ENCODE measurements at places on chromosomes 7 and 10.

- DNase-seq: no peak
These were observed 66.9 kb downstream of the CFAP46 start for GRCh38 chr10:132875435-132875834.

DNA sequence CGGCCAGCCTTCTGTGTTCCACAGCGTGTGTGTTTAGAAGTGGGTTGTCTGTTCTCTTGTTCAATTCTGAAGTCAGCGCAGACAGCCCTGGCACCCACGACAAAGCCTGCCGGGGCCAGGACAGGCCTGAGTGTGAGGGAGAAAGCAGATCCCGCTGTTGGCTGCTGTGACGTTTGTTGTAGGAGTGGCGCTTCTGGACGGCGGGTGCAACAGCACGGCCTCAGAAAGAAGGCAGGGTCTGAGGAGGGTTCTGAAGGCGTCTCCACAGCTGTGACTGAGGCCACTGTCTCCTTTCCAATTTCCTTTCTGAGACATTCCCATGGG, 76.2 kb downstream of the VIPR2 start:
- no peak for DNase-seq

GRCh38 chr10:90560331-90560730, 297.5 kb downstream of the HTR7 start:
- DNase-seq: no peak

GRCh38 chr10:10138685-10139084, 879.0 kb upstream of the CELF2 start:
- peak; percentile 18 for DNase-seq

DNA sequence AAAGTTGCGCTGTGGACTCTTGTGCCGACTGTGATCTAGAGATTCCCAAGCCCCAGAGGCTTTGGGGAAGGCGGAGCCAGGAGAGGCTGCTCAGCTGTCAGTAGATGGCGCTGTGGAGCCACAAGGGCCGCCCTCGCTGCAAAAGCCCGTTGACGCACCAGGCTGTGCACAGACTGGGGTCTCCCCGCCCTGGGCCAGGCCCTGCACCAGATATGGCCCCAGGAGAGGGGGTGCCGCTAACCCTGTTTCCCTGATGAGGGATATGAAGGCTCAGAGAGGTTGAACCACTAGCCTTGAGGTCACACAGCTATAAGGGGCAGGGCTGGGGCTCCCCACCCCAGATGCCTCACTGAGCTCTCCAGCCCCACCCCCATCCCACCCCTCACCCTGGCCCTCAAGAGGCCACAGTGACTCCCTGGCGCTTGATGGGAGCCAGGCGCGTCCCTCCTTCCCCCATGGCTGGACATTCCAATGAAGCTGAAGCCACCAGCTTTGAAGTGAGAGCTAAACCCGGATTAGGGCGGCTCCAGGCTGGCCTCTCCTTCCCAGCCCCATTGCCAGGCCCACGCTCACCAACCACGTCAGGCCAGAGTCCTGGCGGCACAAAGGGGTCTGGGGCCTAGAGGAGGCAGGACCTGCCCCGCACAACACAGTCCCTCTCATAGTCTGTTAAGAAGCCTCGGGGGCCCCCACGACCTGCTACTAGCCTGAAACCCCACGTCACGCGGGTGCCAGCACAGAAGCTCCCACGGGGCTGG, 26.4 kb downstream of the MYL10 start:
- peak; percentile 62 for DNase-seq

DNA sequence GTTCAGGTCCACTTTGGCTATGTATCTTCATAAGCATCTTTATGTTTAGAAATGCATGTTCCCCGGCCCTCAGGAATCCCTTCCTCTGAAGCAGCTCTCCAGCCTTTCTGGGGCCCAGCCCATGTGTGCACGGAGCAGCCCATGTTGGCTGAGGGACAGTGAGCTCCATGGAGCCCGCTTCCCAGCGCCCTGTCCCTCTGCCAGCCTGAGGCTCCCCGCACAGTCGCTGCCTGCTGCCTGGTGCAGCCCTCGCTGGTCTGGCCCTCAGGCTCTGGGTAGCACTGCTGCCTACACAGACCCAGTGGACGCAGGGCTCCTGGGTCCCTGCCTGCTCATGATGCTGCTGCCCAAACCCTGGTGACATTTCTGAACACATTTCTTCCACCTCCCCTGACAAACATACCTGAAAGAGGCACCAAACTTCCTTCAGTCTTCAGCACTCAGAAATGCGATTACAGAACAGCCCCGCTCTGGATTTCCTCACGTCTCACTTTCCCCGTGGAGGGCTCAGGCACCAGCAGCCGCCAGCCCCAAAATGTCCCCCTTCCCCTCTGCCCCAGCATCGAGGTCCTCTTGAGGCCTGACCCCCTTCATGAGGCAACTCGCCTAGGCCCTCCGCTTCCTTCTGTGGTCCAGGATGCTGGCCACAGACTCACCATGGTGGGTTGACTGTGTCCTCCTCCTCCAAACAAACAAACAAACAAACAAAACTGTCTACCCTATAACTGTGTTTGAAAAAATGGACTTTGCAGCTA, 5.0 kb upstream of the TCERG1L start:
- no peak for DNase-seq

DNA sequence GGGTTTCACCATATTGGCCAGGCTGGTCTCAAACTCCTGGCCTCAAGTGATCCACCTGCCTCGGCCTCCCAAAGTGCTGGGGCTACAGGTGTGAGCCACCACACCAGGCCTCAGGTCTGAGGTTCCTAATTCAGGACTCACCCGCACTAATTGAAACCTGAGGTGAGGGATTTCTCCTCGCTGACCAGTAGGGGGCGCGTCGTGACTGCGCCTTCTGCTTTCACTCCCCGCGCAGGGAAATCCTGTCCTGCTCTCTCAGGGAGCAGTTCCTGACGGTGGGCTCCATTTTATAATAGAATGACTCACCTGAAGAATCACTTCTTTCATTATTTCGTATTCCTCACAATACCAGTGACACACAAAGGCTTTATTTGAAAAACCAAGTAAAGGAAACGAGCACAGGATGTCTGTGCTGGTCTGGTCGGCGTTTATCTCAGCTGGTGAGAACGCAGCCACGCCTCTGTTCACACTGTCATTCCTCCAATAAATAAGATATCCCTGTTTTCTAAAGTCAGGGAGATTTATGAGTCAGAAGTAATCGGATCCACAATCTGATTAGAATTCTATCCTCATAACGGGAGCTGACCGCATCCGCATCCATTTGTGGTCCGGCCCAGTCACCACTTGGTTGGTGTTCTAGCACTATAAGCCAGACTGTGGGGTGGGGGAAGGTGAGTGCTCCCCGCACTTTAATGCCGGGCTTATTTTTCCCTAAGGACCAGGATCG, 35.4 kb downstream of the BAG3 start:
- DNase-seq: peak; percentile 90

GRCh38 chr7:24025094-24025493, 258.9 kb upstream of the NPY start:
- no peak for DNase-seq

GRCh38 chr7:149822353-149822943, 15.7 kb upstream of the ZNF862 start:
- DNase-seq: no peak

GRCh38 chr7:99465421-99465768, 572 bp downstream of the ATP5MF start:
- no peak for DNase-seq

GRCh38 chr10:1824928-1825327, 87.6 kb upstream of the ADARB2 start:
- no peak for DNase-seq

GRCh38 chr10:119203006-119203405, 4.4 kb upstream of the GRK5 start:
- DNase-seq: peak; percentile 38

- no peak for DNase-seq
These were observed 254.3 kb upstream of the GNAI1 start for GRCh38 chr7:79880312-79880711.

- DNase-seq: peak; percentile 52
These were observed 106.5 kb downstream of the PRLHR start for GRCh38 chr10:118488710-118489497.

DNA sequence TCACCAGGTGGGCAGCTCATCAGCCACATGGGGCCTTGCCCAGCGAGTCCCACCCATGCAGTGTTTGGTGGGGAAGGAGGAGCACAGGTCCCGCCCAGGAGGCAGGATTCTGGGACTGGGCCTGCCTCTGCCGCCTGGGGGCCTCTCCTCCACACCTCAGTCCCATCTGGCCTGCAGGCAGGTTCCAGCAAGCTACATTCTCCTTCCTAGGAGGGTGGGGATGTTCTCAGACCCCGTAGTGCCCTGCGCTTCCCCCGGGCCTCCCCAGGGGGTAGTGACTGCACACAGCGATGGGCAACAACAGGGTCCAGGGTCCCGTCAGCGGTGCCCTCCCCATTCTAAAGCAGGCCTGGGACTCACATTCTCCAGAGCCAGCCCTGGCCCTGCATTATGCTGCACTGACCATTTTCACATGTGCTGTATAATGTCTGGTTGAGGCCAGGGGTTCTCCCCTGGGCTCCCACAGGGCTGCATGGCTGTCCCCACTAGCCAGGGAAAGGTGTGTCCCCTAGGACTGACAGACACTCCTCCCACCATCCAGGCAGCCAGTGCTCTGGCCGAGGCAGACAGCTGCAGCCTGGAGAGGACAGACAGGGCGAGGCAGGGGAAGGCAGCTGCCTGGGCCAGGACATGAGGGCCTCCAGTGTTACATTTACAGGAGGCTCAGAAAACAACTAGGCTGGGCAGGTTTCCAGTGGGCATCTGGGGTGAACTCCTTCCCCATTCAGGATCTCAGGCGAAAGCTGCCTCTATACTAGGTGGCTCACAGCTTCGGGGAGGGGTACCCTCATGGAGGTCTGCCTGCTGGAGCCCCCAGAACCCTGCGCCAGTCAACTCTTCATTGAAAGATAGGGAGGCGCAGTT, 9.3 kb downstream of the RASGEF1A start:
- DNase-seq: no peak

DNA sequence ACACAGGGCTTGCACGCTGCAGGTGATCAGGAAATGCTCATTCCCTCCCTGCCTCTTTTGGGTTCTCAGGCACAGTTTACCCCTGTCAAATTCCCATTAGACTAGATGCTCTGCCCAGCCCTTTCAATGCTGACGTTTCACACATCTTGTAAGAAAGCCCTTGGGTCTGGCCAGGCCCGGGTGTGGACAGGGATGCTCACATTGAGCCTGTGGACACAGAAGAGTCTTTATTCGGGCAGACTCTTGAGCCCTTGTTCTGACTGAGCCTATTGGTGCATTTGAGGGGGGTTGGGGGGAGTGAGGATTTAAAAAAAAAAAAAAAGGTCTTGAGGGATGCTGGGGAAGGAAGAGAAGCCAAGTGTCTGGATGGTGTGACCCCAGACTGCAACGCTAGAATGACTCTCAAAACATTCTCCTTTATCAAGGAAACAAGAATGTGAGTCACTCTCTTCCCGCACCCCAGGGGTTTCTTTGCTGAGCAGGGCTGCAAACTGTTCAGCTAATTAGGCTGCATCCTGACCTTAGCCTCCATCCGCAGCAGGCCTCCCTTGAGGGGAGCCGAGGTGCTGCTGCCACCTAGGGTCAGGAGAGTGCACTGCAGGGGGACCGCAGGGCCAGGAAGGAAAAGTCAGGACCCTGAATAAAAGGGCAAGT, 53.6 kb upstream of the TMEM72 start:
- DNase-seq: peak; percentile 87

GRCh38 chr7:92072121-92072520, 62.2 kb downstream of the CYP51A1 start:
- DNase-seq: no peak

DNA sequence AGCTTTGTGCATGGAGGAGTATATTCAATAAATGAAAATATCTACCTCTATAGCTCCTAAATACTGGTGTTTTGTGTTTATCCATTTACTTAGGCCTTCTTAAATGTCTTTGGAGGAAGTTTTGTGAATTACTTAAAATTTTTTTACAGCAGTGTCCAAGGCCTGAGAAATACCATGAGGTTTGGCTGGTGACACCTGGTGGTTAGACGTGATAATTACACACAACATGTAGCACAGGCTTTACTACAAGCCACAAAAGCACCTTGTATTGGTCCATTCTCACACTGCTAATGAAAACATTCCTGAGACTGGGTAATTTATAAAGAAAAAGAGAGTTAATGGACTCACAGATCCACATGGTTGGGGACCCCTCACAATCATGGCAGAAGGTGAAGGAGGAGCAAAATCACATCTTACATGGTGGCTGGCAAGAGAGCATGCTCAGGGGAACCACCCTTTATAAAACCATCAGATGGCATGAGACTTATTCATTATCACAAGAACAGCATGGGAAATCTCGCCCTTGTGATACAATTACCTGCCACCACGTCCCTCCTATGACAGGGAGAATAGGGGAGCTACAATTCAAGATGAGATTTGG, 20.6 kb downstream of the HYAL4 start:
- peak; percentile 72 for DNase-seq

- DNase-seq: no peak
These were observed 218.7 kb upstream of the AOAH start for GRCh38 chr7:36942955-36943354.

All from fibroblast of mammary gland (primary cell).